ENCODE measurements at places on chromosomes 16 and 17. TPM values are rescaled to one million over a fixed set of nuclear protein-coding genes. Genes with fewer than 3 reads are reported as not detected.
A peak's percentile ranks its signal among the peaks of the same experiment; 100 is the strongest.

GRCh38 chr17:20797292-20797691 is 217.8 kb downstream of the CDRT15L2 start:
- no peak for DNase-seq
- no peaks in the 10 kb centered on the region for H3K36me3 ChIP-seq
- peak overlapping the region; percentile 49 for H3K27ac ChIP-seq
- no peak overlapping the region for H3K4me3 ChIP-seq
- H3K4me1 ChIP-seq, result peaks cover 11% of the 10 kb centered on the region

Gene CCDC40
- total RNA-seq, result 1.3 TPM

Gene OR1A1
- not detected for total RNA-seq

DNA sequence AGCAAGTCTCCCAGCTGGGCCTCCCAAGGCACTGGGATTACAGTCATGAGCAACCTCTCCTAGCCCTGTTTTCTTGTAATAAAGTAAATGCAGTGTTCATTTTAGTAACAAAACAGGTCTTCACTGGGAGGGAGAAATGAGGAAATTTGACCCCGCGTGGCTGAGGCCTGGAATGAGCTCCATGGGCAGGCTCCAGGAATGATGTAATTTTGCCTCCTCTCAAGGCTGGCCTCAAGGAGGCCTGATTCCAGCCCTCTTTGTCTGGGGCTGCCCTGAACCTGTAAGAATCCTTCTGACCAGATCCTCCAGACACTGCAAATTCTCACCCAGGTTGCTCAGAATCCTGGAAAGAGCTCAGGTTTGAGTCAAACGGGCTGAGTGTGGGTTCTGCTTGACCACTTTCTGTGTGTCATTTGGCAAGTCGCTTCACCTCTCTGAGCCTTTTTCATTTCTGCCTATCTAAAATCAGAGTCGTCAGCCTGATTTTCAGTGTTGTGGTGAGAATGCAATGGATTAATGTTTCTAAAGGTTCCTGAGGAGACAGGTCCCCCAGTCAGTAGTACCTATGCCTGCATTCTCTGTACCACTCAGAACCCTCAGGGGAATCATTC is 57.1 kb downstream of the RAB11FIP4 start:
- H3K27me3 ChIP-seq, result no peaks in the 10 kb centered on the region
- H3K27ac ChIP-seq, result no peak overlapping the region
- peaks cover 3% of the 10 kb centered on the region for H3K4me1 ChIP-seq
- H3K4me3 ChIP-seq, result no peak overlapping the region

DNA sequence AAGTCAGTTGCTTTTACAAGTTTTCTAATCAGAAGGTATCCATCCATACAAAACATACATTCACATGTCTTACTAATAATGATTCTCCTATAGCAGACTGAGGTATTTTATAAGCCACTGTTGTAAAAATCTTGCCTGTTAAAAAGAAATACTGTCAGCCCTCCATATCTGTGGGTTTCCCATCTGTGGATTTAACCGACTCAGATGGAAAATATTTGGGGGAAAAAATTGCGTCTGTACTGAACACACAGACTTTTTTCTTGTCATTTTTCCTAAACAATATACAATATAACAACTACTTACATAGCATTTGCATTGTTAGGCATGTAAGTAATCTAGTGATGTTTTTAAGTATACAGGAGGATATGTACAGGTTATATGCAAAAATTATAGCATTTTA is 90.4 kb downstream of the PARN start:
- H3K4me3 ChIP-seq, result no peak overlapping the region
- H3K27me3 ChIP-seq, result no peaks in the 10 kb centered on the region
- H3K4me1 ChIP-seq, result peaks cover 2% of the 10 kb centered on the region
- peaks cover 33% of the 10 kb centered on the region for H3K36me3 ChIP-seq
